Renal cortical epithelial cell (primary cell): ENCODE measurements at places on chromosomes 1 and 21. TPM values are rescaled to one million over a fixed set of nuclear protein-coding genes. Genes with fewer than 3 reads are reported as not detected.

DNA sequence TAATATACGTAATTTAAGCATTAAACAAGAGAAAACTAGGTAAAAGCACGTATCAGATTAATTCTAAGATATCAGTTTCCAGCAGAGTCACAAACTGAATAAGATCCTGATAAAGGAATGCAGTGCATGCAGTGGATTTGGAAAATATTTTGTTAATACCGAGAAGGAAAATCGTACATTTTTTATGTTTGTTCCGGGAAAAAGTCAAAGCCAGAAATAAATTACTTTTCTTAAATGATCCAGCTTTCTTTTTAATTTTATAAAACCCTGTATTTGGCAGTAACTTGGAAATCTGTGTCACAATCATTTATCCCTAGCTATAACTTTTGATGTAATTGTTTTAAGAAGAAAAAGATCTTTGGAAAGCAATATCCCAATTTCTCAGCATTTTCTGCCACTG is 955 bp downstream of the PALMD start:
- DNase-seq: no peak

GRCh38 chr1:95888941-95889390 is 655.0 kb downstream of the RWDD3 start:
- DNase-seq: no peak

GRCh38 chr1:109207467-109208103 is 6.1 kb upstream of the SARS1 start:
- no peak for DNase-seq

DNA sequence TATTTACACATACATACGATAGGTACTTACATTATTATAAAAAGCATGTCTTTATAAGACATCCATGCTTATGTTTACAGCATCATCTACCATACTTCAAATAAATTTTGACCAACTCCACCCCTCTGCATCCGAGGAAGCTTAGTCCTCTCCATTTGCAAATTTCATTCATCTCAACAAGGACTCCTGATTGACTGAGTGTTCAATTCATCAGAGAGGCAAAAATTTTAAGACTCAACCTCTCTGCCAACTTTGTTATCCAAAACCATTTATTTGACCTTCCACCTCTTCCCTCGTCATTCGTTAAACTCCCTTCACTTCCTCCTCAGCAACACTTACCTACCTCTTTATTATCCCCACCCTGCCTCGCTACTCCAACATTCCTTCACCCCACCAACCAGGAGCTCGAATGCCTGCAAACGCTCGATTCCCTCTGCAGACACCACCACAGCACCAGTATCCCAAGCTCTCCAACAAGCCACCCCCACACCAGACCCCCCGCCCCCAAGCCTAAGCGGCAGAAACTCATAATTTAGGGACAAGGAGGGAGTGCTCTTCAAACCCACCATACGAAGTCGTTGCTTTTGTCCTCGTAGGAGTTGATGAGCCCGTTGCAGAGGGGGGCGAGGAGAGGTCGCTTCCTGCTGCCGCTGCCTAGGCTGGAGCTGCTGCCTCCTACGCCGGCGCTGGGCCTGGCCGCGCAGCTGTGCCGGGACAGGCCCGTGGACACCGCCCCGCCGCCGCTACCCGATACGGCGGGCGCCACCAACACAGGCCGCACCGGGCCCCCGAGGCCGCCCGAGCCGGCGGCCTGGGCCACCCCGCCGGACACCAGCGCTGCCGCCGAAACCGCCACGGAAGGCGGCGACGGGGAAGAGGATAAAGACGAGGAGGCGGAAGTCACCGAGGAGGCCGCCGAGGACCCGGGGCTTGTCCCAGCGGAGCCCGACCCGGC is 803 bp downstream of the COP1 start:
- DNase-seq: peak; percentile 43

GRCh38 chr1:41327383-41327999 is 33.7 kb upstream of the FOXO6 start:
- DNase-seq: no peak

DNA sequence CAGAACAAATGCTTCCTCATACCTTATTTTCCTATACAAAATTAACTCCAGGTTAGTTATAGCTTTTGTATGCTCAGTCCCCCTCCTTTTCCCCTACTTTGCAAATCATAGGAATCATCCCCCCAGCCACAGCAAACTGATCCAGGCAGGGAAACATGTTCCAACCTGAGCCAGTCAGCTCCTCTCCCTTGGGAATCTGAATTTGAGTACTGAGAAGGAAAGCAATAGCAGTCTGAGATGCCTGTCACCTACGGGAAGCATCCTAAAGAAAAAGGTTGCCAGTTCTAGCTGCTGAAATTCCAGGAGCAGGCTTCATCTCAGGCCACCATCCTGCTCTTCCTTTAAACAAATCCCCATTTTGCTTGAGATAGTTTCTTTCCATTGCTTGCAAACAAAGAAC is 6.9 kb downstream of the ADSS2 start:
- DNase-seq: no peak

DNA sequence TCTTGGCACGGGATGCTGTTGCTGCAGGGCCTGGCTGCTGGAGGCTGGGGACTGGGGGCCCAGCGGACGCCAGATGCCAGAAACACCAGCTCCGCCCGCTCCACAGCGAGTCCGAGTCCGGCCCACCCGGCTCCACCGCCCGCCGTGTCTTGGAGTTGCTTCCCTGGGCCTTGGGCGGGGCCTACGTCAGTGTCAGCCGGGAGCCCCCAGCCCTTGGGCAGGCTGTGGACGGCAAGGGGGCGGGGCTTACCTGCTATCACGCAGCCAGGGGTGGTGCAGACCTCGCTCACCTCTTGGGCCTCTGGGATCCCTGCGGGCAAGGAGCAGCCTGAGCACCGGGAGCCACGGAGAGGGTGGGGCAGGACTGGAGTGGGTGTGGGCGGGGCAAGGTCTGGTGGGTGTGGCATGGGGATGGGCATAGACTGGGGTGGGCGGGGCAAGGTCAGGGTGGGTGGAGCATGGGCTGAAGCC is 21.8 kb downstream of the MMEL1 start:
- DNase-seq: no peak

DNA sequence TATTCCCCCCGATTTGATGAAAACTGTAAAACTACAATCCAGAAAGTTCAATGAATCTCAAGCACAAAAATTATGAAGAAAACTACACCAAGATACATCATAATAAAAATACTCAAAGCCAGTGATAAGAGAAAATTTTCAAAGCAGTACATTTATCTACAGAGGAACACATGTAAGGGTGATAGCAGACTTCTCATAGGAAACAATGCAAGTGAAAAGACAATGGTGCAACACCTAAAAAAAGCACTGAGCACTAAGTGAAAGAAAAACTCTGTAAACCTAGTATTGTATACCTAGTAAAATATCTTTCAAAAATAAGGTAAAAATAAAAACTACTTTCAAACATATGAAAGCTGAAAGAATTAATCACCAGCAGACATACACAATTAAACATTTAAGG is 76.1 kb upstream of the IRF2BP2 start:
- peak; percentile 26 for DNase-seq

GRCh38 chr1:63983391-63984256 is 209.8 kb downstream of the ROR1 start:
- peak; percentile 44 for DNase-seq

DNA sequence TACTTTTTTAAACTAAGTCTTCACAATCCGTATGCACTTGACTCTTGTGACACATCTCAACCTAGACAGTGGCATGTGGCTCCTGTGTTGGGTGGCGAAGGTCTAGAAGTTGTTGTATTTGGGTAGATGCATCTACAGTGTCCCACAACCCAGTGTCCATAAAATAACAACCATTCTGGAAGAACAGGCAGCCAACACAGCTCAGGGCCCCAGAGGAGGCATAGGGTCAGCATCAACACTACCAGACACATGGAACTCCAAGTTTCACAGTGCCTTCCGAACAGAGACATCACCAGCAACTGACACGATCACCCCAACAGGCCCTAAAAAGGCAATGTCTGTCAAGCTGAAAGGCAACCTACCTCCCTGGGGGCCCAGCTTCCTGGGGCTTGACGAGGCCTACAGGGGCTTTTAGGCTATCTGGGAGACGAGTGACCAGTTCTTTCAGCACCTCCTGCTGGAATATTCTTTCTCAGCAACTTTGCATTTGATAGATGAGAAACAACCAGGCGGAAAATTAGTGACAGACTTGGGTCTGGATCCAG is 5.6 kb downstream of the SH3BP5L start:
- no peak for DNase-seq

DNA sequence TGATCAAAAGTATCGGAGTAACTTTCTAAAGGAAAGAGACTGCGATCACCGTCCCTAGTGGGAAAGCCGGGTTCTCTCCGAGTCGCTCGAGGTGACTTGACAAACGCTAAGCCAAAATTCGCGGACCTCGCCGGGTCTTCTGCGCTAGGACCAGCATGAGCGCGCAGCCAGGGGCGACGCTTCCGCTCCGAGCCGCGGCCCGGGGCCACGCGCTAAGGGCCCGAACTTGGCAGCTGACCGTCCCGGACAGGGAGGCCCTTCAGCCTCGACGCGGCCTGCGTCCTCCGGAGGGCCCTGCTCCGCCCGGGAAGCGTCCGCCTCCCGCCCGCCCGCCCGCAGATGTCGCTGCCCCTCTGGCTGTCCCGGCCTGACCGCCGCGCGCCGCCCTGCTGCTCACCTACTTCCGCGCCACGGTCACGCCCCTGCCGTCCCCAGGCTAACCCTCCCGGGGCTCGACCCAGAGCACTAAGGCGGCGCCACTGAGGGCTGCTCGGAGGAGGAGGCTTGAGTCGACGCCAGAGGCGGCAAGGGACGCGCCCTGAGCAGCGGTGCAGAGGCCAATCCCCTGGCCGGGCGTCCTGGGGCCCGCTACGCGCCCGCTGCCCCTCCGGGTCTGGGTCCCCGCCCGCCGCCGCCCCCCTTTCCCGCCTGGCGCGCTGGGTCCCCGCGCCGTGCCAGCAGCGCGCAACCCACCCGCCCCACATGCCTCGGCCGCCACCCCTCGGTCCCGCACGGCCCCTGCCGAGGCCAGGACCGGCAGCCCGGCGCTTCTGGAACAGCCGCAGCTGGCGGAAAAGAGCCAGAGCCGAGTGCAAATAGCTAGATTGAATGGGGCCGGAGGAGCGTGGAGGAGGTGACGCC is 896 bp upstream of the DUSP10 start:
- peak; percentile 55 for DNase-seq

- DNase-seq: peak; percentile 6
These were observed 86.2 kb downstream of the DTL start for GRCh38 chr1:212121779-212122178.

GRCh38 chr1:78658901-78659300 is 9.3 kb downstream of the IFI44 start:
- DNase-seq: no peak

DNA sequence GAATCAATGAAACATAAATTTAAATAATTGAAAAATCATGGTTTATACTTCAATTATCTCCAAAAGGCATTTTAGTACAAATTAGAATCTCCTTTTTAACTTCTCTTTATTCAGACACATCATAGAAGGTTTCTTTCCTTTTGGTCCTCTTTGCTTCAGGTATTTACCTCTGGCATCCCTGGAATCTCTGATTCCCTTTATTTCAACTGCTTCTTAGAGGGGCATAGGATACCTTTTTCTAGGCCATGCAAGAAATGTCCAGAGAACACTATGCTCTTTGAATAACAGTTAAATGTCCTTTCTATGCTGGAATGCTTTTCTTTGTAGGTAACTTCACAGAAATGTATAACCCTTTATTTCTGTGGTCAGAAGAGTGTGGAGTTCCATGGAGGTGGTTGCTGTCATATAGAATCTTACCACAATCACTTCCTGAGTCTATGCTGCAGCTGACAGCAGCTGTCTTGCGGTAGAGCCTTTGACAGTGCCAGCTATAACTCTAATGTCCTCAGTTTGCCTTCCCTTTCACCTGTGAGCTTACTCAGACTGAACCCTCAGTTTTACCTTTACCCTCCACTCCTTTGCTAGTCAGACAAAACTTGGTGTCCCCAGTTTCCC is 8.6 kb downstream of the LAMC2 start:
- no peak for DNase-seq

ZNF697 gene
- total RNA-seq: 6.4 and 15.0 TPM in 2 replicates

HMGCS2 gene
- not detected in 2 replicates for total RNA-seq

CXADR gene
- total RNA-seq: 49.0 and 86.1 TPM in 2 replicates

IFNGR2 gene
- total RNA-seq: 57.3 and 105 TPM in 2 replicates
